Fibroblast of the conjunctiva (primary cell): ENCODE measurements at places on chromosomes 12 and 14.

DNA sequence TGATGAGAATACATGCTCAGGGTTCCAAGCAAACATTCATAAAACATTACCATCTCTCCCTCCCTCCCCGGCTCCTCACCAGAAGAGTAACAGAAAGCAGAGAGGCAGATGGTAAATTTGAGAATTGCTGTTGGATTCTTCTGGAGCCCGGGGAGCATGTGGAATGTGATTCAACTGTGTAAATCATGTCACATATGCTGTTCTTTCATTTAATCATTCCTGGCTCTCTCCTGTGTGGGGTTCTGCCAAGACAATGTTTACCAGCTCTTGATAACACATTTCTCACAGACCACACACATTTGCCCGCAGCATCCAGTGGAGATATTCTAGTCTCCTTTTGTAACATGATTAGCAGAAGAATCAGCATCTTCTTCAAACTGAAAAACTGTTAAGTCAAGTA, 23.4 kb upstream of the NR2C1 start:
- no peak for DNase-seq

DNA sequence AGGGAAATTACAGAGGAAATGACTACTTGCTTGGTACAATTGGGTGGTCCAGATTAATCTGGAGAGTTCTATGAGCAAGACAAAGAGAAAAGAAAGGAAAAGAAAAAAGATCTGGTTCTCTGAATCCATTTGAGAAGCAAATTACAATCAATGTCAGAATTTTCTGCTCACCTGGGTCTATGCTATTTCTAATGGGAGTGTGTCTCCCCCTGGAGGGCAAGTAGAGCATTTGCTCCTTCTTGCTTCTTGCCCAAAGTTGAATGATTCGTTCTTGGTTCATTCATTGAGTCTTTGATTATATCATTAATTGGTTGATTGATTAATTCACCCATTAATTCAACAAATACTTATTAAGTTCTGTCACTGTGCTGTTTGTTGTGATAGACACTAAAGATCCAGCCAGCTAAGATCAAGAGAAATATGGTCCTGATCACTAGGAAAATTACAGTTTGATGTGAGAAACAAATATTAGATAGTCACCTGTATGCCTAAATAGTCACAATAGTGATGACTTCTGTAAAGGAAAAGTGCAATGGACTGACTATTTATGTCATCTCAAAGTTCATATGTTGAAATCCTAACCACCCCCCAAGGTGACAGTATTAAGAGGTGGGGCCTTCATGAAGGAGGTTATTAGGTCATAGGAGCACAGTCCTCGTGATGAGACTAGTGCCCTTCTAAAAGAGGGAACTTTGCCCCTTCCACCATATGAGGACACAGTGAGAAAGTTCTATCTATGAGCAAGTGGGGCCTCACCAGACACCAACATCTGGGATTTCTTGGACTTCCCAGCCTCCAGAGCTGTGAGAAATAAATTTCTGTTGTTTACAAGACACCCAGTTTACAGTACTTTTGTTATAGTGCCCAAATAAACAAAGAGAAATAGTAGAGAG, 8.0 kb upstream of the ASB8 start:
- DNase-seq: peak; percentile 55

DNA sequence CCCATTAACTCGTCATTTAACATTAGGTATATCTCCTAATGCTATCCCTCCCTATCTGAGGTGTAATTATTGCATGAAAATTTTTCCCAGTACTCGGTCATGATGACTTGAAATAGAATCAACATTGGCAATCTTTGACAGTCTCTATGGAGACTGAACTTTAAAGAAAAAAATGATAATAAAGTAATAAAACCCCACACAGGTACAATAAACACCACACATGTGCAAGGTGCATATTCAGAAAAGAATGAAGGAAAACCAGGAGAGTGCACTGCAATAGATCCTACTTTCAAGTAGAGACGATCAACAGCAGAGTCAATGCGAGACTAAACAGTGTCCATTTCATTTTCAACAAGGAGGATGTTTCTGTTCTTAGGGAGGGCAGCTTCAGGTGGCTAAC, 1253.8 kb upstream of the TMEM132C start:
- DNase-seq: no peak

GRCh38 chr12:1799882-1800400, 20.4 kb upstream of the LRTM2 start:
- DNase-seq: no peak

DNA sequence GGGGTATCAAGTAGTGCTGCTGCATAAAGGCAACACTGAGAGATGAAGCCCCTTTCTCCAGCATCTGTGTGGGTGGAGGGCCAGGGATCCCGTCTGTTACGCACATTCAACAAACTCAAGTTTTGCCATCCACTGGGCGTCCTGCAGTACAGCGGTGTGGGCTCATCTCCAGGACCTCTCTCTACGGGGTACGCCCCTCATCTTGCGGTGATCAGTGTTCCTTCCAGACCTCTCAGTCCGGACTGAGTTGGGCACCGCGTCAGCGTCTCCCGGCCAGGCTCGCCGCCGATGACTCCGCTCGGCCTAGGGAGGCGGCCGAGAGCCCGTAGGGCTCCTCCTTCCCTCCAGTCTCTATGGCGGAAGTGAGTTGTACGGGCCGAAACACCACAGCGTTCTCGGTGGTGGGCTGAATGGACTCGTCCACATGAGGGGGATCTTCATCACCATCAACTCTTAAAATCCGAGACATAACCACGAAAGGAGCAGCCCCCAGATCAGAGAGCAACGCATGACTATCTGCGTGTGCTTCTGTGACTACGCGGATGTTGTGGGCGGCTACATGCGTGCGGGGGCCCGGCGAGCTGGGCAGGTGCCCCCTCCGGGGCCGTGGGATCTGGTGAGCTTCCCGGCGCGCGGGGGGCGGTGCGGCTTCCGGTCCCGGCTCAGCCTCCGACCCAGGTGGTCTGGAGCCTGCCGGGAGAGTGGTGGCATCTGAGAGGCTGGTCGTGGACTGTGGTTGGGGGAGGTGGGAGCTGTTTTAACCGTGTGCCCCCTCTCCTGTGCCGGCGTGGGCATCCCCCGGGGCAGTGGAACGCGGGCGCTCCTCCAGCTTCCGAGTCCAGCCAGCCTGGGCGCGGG, at the start of gene ATG101:
Gene ATG101, plus strand, starts transcription at position 652 of the 858 bp plus-strand sequence. CDS start 3,673 bp downstream, outside the sequence.
- DNase-seq: peak; percentile 87

DNA sequence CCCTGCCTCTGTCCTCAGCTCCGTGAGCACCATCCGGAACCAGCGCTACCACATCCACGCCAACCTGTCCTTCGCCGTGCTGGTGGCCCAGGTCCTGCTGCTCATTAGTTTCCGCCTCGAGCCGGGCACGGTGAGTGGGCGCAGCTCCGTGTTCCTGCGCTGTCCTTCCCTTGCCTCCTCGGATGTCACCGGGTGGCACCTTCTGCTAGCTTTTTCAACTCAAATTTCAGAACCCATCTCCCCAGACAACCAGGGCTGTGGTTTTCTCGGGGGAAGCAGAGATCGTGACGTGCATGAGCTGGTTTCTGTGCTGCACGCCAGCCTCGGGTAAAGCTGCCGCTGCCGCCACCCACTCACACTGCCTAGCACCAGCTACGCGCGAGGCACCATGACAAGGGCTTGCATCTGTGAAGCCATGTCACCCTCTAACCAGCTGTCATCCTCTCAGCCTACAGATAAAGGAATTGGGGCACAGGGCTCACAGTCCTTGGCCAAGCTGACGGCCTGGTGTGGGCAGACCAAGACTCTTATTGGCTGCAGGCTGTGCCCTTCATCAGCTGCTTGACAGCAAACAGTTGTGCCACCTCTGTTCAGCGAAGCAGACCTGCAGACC, 152.1 kb downstream of the ADGRD1 start:
- no peak for DNase-seq

DNA sequence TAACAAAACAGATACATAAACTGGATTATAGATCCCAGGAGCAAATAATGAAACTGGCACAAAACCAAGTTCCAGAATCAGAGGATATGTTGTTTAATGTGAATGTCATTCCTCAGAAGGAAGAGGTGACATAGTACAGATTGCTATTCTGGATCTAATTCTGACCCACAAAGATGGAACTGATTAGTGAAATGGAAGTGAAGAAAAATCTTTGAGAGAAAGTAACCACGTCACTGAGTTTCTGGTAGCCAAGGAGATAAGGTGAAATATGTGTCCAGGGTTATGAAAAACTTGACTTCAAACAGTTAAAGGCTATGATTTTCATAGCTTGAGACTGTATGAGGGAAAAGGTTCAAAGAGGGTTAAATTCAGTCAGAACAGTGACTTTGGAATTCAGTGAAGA, 8.3 kb downstream of the OR10AD1 start:
- DNase-seq: no peak

DNA sequence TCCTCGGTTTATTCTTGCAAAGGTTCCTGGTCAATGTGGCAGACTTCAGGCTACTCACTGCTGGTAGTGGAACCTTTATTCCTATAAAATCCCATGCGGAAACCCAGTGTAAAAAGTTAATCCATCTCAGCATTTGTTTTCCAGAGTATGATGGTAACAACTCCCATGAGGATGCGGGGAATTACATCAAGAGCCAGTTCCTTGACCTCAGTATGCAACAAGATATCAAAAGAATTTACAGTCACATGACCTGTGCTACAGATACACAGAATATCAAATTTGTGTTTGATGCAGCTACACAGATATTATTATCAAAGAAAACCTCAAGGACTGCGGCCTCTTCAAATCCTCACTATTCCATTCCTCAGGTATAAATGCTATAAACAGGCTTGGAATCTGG, 19.3 kb downstream of the CPM start:
- peak; percentile 17 for DNase-seq

GRCh38 chr14:71398450-71398849, 491.2 kb downstream of the PCNX1 start:
- DNase-seq: no peak

GRCh38 chr12:122471324-122472226, 29.2 kb downstream of the ZCCHC8 start:
- peak; percentile 75 for DNase-seq

DNA sequence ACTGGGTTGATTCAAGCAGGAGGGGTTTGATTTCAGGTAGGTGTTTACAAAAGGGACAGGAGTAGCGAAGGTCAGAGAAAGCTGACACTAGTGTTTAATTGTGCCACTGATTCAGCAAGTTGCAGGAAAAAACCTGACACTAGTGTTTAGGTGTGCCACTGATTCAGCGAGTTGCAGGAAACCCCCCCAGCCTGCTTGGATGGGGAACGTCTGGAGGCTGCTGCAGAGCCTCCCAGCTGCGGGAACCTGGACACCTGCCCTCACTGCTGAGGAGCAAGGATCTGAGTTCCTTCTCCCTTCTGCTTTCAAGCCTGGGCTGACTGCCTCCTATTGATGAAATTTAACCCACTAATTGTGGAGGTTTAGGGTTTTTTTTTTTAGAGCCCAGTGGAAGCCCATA, 84.2 kb downstream of the AVPR1A start:
- no peak for DNase-seq

GRCh38 chr14:19754172-19754571, 10.8 kb downstream of the OR4Q3 start:
- DNase-seq: no peak

DNA sequence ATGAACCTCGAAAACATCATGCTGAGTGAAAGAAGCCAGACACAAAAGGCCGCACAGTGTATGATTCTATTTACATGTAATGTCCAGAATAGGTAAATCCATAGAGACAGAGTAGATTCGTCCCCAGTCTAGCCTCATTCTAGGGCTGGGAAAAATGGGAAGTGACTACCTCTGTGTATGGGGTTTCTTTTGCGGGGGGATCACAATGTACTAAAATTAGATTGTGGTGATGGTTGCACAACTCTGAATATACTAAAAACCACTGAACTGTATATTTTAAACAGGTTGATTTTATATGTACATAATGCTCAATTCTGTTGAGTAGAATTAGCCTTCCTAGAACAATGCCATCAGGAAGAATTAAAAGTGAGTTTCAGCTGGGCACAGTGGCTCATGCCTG, 6.3 kb upstream of the RILPL2 start:
- DNase-seq: no peak

- no peak for DNase-seq
These were observed 11.9 kb downstream of the UBE3B start for GRCh38 chr12:109489016-109489954.

DNA sequence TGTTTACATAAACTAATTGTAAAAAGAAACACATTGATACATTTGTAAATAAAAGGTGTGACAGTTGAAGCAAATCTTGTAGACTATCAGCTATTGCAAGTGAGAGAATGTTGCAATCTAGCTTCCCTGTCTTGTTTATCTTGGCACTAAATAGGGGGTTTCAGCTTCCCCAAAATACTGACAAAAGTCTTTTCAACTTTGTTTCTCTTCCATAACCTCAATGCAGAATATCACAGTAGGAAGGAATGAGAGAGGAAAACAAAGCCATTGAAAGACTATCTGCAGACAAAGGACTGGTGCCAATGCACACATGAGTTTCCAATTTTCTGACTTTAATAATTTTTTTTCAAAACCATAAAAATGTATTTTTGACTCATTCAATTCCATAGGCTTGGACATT, 886.2 kb upstream of the MGAT4C start:
- DNase-seq: peak; percentile 28

- DNase-seq: no peak
These were observed 96.8 kb downstream of the OSBPL8 start for GRCh38 chr12:76462668-76463224.

DNA sequence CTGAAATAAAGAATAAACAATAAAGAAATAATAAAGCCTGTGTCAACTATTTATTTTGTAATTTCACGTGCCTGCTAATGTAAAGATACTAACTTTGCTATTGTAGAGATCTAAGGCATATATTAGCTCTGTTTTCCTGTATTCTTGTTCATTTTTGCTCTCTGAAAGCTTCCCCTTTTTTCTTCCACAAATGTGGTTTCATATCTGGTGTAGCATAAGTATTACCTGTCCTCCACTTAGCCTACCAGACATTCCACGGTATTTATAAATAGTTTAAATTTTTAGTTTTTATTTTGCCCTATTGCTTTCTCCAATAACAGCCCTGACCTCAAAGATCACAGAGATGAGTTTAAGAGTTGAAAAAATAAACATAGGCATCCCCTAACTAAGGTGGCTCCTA, 92.6 kb upstream of the ATP2B1 start:
- no peak for DNase-seq

GRCh38 chr12:102478405-102479098, 1.8 kb downstream of the IGF1 start:
- DNase-seq: no peak

- DNase-seq: no peak
These were observed 31.9 kb downstream of the RDH12 start for GRCh38 chr14:67733616-67734015.

DNA sequence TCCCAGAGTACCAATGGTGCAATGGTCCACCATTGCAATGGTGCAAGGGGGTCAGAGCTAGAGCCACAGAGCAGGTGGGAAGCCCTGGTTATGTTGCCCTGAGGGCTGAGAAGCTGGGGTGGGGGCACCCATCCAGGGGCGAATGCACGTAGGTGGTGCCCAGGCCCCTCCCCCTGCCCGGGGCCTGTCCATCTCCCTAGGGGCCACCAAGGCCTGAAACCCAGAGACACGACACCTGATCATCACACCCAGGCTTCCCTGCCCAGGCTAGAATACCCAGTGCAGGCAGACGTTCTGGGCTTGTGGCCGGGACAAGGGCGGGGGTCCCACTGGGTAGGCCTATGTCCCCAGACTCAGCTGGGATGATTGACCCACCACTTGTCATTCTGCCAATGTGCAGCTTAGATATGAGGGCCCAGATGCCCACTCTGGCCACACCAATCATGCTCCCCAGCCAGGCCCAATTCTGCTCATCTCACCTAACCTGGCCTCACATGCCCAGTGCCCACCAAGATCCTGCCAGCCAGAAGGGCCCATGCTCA, 83.2 kb downstream of the ALG10 start:
- no peak for DNase-seq
